ENCODE measurements at places on chromosomes 7 and 10. TPM values are rescaled to one million over a fixed set of nuclear protein-coding genes. Genes with fewer than 3 reads are reported as not detected.

- DNase-seq = no peak
These were observed 71.7 kb upstream of the ADAM12 start for GRCh38 chr10:126459878-126460481.

SUGCT gene
- total RNA-seq = 1.7 TPM

DNA sequence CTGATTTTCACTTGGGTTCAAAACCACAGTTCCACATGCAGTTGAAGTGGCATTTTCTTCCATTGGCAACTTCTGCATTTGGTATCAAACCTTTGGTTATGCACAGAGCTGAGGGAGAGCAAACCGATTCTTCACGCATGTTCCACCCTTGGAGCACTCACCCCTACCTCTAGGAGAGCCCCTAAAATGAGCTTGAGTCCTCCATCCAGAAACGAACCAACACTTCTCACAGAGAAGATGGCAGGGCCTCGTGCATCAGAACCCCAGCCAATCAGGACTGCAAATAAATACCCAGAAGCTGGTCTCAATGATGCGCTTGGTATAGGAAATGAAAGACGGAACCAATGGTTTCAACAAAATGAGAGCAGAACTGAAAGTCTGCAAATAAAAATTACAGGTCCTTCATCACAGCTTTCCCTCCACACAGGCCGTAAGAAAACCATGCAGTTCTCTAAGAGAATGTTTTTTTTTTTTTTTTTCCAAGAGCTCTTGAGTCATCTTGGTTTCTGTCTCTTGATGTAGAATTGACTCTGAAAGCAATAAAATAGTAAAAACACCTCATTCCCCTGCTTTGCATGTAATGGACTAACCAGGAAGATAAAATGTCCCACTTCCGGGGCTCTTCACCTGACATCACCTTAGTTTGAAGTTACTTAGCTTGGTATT, 23.9 kb downstream of the KLF6 start:
- no peak for DNase-seq

PAX4 gene
- not detected for total RNA-seq

DNA sequence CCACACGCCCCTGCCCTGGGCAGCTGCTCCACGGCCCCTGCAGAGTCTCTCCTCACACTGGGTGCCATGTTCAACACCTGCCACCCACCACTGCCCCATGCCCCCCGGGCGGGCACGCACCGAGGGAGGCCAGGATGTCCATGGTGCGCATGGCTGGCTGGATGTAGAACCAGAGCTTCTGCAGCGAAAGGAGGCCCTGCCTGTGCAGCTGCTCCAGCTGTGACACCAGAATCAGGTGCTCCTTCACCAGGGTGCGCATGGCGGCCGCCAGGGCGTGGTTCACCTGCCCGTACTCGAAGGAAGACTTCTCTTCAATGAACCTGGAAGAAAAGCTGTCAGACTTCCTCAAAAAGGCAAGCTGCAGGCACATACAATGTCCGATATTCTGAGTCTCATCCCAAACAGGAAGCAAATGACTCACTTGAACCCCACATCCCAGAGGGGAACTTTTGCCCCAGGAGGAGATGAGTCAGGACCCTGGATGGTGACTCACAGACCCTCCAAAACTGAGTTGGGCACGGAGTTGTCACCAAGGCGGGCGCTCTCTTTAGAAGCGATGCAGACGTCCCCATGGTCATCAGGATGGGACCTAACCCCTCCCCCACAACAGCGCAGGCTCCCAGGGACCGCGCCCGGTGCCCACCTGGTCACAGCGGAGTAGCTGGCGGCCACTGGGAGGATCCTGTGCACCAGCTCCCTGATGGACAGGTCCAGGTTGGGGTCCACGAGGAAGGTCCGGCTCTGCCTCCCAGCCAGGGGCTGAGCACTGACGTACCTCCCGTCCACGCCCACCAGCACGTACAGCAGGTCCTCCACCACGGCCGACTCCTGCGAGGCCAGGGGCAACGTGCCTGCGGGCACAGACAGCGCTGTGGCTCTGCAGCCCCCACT, 15.5 kb downstream of the TUBGCP2 start:
- DNase-seq = no peak

- DNase-seq = no peak
These were observed 706.7 kb downstream of the PCDH15 start for GRCh38 chr10:54094321-54094720.
